ENCODE measurements at places on chromosomes 13 and 19.
A peak's percentile ranks its signal among the peaks of the same experiment; 100 is the strongest.

DNA sequence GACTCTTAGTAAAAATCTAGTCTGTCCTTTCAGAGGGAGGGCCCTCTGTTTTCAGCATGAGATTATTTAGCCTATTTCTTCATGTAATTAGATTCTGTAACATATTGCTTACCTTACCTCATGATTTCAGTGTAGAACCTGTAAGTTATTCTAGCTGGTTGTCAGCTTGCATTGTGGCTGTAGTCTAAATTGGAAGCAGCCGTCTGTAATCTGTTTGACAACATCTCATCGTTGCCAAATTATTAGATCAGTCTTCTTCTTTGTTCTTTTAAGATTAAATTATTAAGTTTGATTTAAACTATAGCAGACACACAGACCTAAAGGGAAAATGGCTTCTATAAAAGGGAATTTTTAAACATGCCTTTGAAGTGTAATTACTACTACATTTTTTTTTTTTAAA, 34.8 kb downstream of the SLAIN1 start:
- DNase-seq: no peak

- DNase-seq: no peak
These were observed 108.8 kb downstream of the NDFIP2 start for GRCh38 chr13:79589603-79590393.

DNA sequence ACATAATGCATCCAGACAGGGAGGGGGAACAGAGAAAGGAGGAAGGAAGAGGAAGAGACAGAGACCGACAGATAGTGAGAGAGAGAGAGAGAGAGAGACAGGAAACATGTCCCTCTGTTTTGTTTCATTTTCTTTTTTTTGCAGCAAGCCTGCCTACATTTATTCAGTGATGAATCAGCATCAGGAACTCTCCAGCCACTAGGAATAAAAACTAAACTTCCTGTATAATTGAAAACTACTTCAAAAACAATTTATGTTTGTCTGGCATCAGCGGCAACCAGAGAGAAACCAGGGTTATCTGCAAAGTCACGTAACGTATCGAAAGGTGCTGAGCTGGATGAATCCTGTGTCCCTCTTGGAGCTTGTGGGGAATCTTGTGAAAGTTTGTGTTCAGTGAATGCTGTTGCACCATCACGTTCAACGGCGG, 148.6 kb upstream of the SOX21 start:
- DNase-seq: peak; percentile 25

GRCh38 chr13:112350300-112350699, 25.9 kb upstream of the SPACA7 start:
- DNase-seq: no peak

- DNase-seq: peak; percentile 92
These were observed 1.1 kb upstream of the ARHGAP35 start for GRCh38 chr19:46859637-46860124.

GRCh38 chr19:46356149-46357055, 9.5 kb downstream of the PPP5C start:
- no peak for DNase-seq

DNA sequence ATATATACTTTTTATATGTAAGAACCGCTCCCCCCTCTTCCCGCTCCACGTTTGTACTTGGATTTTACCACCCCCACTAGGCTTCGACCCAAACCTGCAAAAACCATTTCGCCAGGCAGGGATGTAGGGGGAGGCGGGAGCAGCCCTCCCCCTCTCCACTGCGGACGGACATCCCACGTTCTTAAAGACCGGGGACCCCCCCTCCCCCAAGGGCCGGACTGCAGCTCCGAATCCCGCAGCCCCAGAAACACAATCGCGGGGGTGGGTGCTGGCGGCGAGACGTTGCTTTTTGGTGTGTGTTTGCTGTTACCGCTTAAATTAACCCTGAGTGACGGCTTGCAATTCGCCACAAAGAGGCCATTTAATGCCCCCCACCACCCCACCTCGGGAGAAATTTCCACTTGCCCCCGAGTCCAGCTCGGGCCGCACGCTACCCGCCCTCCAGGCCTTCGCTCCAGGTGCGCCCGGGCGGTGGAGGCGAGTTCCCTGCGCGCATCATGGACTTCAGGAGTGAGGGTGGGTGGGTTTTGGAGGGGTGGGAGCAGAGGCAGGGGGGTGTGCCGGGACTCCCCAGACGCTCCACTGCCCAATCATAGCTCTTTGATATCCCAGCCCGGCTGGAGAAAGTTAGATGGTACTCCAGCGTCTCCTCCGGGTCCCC, 15.8 kb downstream of the NFIX start:
- DNase-seq: no peak

- no peak for DNase-seq
These were observed 229.4 kb downstream of the FGF14 start for GRCh38 chr13:102172406-102172805.

GRCh38 chr13:94827566-94827965, 115.2 kb upstream of the SOX21 start:
- no peak for DNase-seq

- DNase-seq: peak; percentile 11
These were observed 22.3 kb upstream of the CLDN10 start for GRCh38 chr13:95530178-95530577.

DNA sequence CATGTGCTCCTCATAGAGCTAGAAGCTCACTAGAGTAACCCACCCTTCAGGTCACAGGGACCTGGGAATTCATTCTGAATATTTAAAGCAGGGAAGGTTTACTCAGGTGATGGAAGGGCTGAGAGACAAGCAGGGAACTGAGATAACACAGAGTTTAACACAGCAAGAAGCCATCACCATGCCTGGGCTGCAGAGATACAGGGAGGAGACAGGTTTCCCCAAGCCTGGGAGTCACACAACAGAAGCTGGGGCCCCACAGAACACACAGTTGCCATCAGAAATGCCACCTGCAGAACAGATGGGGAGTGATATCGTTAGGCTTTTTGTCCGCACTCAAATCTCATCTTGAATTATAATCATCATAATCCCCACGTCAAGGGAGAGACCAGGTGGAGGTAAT, 7.9 kb upstream of the CYSLTR2 start:
- no peak for DNase-seq

- DNase-seq: peak; percentile 92
These were observed 2.9 kb downstream of the ETV2 start for GRCh38 chr19:35644206-35644986.

DNA sequence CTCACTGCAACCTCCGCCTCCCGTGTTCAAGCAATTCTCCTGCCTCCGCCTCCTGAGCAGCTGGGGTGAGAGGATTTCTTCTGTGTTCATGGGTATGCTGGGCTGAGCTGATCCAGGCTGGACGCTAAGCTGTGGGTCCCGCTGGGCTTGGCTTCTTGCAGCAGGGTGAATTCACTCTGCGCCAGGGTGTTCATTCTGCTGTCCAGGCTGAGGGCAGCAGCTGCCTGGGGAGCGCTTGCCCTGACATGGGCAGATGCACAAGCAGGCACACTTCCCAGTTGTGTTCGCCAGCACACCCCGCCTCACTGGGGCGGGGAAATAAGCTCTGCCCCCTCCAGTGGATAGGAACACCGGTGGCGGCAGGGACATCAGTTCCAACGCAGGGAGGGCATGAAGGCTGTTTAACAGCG, 7.3 kb upstream of the INAFM1 start:
- DNase-seq: no peak

GRCh38 chr13:74316547-74316946, 182.3 kb upstream of the KLF12 start:
- no peak for DNase-seq

GRCh38 chr13:55087085-55087484, 2053.6 kb upstream of the PRR20A start:
- no peak for DNase-seq

DNA sequence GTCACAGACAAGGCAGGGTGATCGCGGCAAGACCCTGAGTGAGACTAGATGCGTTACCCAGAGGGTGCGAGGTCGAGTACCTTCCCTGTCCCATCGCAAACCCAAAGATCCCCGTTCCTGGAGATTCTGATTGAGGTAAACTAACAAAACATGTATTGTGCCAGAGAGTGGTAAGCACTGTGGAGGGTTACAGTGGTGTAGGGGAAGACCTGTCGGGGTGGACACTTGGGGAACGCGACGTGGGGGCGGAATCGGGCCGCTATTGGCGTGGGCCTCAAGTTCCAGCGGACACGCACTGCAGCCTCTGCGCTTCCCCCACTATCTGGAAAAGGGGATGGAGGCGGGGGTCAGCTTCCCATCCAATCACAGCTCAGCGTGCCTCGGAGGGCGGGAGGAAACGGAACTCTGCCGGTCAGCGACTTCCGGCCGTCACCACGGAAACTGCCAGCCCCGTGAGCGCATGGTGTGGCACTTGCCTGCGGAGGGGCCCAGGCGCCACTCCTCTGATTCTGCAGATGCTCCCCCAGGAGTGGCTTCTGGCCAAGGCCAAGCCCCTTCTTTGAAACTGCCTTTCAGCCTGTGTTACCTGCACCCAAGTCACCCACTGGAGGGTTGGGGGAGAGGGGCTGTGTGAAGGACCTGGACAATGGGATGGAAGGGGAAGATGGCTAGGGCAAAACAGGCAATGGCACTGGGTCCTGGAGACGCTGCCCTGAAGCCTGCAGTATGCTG, 1.0 kb upstream of the UBE2M start:
- peak; percentile 90 for DNase-seq

GRCh38 chr13:100541897-100542825, 46.4 kb downstream of the GGACT start:
- no peak for DNase-seq

DNA sequence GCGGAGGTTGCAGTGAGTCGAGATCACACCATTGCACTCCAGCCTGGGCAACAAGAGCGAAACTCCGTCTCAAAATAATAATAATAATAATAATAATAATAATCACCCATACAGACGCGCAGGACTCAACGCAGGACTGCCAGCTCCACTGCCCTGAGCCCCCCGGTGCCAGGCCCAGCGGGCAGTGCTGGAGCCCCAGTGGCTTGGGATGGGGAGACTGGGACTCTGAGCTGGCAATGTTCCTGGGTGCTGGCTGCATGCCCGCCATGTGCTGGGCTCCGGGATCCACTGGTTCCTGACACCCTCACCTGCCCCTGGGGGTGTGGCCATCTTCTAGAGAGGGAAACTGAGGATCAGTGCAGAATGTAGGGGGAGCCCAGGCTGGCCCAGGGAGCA, 325 bp upstream of the AZU1 start:
- DNase-seq: no peak

GRCh38 chr19:3124630-3125029, 11.2 kb upstream of the GNA15 start:
- no peak for DNase-seq

- DNase-seq: no peak
These were observed 40.9 kb upstream of the PSG9 start for GRCh38 chr19:43310221-43310620.

DNA sequence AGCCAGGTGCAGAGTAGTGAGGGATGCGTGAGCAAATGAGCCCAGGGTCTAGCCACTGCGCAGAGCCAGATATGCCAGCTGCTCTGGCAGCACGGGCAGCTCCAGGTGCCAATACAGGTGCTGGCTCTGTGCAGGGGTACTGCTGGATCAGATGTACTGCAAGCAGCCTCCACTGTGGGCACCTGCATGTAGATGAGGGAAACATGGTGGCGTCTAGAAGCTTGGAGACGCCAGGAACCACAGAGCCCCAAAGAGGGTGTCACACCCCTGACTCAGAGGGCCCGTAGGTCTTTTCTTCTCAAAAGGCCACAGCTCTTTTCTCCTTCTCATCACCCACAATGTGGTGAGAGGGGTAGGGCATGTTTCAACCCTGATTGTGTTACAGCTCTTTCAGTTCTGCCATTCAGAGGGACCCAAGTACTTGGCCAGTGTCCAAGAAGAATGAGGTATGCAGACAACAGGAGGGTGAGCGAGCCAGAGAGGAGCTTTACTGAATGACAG, 244.4 kb upstream of the SLITRK1 start:
- peak; percentile 10 for DNase-seq

DNA sequence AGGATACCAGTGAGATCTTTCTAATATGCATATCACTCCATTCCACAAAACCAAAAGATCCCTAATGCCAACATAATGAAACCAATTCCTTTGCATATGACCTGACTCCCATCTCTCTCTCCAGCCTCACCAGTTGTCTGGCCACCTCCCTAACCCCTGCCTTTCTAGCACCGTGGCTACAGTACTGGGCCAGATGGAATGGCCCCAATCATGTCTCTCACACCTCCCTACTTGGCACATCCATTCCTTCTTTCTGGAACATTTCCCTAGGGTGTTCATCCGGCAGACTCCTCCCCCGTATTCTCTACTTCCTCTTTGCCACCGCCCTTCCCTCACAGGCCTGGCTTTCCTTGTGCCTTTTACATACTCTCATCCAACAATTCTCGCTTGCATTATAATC, 62.0 kb downstream of the GPALPP1 start:
- DNase-seq: no peak

- DNase-seq: no peak
These were observed 15.1 kb downstream of the PLPP2 start for GRCh38 chr19:275958-276646.

- DNase-seq: no peak
These were observed 47.2 kb upstream of the LDLR start for GRCh38 chr19:11041966-11042627.

DNA sequence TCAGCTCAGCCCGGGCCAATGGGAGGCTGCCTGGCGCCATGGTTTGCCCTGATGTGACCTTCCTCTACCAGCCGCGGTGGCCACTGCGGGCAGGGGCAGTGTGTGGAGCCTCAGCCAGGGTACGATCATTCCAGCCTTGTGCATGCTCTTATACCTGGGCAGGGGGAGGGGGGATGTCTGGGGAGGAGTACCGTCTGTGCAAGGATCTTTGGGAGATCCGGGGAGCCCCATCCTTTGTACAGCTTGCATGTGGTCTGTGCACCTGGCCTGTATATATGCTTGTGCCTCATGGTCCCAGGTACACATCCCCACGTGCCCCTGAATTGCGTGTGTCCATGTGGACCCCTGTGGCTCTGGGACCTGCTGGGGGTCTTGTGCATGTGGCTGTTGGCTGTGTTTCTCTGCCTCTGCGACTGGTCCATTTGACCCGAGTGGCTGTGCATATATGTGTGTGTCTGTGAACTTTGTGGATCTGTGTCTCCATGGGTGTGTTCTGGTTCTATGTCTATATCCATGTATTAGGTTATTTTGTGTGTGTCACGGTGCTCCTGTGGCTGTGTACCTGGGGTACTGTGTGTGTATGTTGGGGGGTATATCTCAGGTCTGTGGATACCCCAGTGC, 12.8 kb upstream of the NANOS3 start:
- no peak for DNase-seq

DNA sequence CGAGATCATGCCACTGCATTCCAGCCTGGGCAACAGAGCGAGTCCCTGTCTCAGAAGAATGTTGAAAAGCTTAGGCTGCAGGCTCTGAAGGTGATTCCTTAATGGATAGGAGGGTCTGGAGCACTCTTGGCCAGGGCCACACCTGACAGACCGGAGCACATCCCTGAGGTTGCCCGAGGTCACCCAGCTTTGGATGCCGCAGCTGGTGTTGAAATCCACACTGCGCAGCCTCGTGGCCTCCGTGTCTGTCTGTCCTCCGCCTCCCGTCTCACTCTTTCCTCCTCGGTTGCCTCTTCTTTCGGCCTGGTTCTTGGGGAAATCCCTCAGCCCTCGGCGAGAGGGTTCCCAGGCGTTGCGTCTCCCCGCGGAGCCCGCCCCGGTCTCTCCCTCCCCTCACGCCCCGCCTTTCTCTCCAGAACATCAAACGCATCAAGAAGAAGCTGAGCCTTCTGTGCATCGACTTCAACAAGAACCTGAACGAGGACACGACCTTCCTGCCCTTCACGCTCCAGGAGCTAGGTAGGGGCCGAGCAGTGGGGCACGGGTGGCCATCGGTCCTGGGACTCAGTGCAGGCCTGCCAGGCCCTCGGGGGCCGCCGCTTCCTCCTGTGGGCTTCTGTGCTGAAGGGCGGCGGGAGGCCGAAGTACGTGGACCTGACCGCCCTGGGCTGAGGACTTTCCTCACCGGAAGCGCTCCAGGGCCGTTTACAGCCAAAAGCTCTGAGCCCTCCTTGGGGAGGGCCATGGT, 14.1 kb downstream of the THOP1 start:
- no peak for DNase-seq

- peak; percentile 55 for DNase-seq
These were observed 790 bp downstream of the TPM4 start for GRCh38 chr19:16076958-16077611.

Measured in fibroblast of skin of right quadriceps (primary cell).